ENCODE measurements at places on chromosomes 5 and 9. TPM values are rescaled to one million over a fixed set of nuclear protein-coding genes. Genes with fewer than 3 reads are reported as not detected.

KCTD16 gene
- total RNA-seq = 0.03 TPM

- no peak for DNase-seq
Measured at GRCh38 chr9:69444021-69444420, 119.0 kb downstream of the ENTREP1 start.

GRCh38 chr9:125338929-125339328 is 77.3 kb downstream of the GAPVD1 start:
- DNase-seq = no peak

SPATA24 gene
- total RNA-seq = 17.2 TPM

DNA sequence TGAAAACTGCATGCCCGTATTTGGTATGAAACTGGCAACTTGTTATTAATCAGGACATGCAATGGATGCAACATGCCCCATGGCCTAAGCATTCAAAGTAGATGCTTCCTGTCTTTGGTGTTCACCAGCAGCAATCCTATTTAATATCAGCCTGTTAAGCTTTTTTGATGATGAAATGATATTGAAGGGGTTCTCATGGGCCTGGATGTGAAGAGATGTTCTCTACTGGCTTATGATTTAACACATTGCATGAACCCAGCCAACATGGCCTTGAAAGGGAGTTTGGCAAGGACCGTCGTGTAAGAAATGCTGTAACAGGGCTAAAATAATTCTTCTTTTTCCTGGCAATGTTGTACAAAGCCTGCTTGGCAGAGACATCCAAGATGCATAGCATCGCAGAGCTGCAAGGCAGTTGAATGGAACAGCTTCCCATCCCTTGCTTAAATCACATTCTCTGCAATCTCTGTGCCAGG is 111.2 kb downstream of the SMARCA2 start:
- DNase-seq = no peak

DNA sequence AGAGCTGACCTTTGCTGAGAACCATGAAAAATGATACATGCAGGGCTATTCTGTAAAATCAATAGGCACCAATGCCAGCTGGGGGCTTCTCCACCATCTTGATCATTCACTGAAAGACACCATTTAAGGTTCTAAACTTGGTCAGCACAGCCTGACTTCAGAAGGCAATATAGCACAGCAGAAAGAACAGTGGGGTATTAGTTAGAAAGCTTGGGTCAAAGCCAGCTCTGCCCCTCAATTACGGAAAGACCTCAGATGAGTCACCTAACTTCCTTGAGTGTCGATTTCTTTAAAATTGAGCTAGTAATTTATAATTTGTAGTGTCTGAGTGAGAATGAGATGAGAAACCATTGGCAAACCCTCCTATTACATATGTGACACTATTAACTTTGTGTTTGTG is 3.4 kb downstream of the TNC start:
- no peak for DNase-seq

GRCh38 chr9:123319541-123320339 is 36.3 kb upstream of the CRB2 start:
- DNase-seq = peak; percentile 32

PCDHGA2 gene
- total RNA-seq = 6.2 TPM

DNA sequence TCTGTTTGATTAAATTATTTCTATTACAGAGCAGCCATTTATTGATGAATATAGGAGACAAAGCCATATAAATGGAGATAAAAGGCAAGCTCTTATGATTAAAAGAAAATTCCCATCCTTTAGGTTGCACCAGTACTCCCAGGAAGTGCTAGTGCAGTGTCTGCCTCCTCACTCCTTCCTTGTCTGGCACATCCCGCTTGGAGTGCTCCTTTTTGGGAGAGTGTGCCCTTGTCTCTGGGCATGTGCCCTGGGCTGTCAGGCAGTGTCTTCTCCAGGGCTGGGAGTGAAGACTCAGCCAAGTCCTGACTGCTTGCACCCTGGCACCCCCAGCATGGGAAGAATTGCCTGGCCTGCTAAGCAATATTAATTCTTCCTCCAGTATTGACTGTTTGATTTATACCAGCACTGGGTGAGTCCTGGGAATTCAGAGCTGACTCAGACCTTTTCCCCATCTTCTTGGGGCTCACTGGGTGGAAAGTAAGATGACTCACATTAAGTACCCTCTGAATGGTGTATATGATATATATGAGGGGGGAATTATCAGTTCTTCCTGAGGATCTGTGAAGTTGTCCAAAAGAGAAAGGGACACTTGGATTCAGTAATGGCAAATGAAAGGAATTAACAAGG is 62.1 kb downstream of the ZSWIM6 start:
- no peak for DNase-seq

EPB41L4A gene
- total RNA-seq = 21.5 TPM

GRCh38 chr5:8923526-8923925 is 622.3 kb downstream of the SEMA5A start:
- no peak for DNase-seq

DNA sequence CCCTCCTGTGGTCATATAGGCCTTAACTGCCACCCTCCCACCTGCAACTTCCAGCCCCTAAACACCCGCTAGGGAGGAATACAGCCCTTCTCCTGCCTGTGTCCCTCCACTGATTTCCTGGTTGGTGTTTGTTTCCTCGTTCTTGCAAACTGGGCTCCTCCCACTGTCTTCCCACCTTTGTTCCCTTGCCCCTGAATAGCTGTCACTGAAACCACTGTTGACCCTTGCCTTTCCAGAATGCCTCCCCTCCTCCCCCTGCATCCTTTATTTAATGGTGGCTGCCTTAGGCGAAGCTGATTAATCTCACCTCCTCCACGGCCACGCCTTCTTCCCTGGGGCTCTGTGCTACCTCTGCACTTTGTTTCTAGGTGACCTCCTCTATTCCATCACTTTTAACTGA is 626.7 kb downstream of the BNC2 start:
- no peak for DNase-seq

GRCh38 chr9:130992682-130993032 is 16.3 kb upstream of the LAMC3 start:
- DNase-seq = no peak

DNA sequence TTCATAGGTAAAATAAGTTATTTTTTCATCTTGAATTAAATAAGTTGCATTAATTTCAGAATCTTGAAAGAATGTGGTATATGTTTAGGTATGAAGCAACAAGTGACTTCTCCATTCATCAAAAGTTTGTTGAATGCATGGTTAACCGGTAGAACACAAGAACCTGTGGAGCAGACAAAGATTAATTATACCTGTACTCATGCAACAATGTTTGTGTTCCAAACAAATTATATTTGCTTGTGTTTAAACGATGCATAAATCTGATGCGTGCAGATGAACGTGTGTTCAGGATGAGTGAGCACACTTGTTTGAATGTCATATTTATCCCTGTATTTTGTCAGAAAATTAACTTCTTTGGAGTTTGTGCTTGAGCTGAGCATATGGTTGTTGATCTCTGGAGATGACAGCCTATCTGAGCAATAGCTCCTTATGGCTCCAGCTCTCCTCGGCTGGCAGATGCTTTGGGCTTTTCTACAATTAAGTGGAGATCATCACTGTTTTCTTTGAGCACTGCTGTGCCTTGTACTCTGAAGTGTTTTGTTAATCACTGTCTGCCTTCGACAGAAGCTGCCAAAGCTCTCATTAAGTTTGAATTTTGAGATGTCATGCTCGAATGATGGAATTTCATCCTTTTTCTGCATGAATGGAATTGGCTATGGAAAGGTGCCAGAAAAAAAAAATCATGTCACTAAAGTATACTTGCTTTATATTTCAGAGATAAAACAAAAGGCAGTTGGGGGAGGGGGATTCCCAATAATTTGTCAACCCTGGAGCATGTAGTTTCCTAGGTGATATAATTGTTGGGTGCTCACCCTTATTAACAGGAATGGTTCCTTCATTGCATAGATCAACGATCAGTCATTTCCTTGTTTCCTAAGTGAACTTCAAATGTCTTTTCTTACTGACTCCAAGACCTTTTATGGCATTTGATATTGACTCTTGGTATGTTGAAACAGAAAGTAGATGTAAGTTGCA is 502.5 kb upstream of the ARRDC3 start:
- DNase-seq = no peak

DNA sequence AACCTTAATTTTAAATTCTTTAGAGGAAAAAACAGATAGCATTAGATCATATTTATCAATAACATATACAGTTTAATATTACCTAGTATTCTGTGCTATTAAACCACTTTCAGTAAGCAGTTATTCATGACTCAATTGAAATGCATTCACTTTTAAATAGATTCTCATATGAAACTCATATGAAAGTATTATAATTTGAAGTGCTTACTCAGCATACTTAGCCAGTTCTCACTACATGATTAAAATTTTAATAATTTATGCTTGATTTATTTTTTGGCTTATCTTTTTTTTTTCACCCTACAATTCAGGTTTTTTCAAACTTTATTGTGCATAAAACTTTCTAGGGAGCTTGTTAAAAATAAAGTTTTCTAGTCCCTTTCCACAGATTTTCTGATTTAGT is 694.9 kb upstream of the CDH9 start:
- DNase-seq = no peak

DNA sequence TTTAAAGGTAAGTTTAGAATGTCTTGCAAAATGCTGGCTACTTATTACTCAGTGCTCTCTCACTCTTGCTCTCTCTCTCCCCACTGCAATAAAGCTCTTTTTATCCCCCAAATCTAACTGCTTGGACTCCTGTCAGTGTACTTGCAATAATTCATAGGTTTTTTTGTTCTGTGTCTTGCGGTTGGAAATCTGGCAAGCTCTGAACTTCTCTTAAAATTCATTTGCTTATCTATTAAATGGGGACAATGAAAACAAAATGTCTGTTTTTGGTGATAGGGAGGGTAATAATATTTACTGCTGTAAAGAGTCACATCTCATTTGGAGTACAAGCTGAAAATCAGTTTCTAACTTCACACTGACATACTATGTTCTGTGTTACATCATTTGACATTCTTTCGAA is 18.7 kb upstream of the OR13D1 start:
- DNase-seq = no peak

GCNT1 gene
- total RNA-seq = 3.2 TPM

ANXA2R gene
- 0.84 TPM for total RNA-seq

DNA sequence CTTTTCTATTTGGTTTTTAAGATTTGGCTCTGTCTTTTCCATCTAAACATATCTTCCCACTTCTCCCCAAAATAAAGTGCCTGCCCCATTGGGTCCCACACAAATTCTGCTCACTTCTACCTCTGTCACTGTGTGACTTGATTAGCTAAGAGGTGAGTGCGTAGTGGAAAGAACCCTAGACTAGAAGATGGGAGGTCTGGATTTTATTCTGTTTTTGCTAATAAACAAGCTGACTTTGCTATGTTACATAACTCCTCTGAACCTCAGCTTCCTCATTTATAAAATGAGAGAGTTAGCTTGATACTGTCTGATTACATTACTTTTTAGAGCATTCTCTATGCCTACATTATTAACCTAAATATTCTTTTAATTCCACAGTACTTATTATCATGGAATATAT is 51.3 kb upstream of the PTGER4 start:
- no peak for DNase-seq

PAPPA gene
- total RNA-seq = 1.1 TPM

REEP2 gene
- total RNA-seq = 5.2 TPM

DNA sequence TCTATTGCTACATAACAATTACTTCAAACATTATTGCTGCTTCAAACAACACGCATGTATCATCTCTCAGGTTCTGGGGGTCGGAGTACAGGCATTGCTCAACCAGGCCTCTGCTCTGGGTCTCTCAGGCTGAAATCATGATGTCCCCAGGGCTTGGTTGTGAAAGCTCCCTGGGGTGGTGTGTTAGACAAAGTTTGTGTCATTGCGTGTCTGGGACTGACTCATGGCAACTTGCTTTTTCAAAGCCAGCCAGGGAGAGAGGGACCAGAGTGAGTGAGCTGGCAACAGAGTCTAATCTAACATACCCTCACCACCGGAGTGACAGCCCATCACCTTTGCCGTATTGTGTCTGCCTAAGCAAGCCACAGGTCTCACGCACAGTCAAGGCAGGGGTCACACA is 259.2 kb upstream of the NFIL3 start:
- DNase-seq = no peak

DNA sequence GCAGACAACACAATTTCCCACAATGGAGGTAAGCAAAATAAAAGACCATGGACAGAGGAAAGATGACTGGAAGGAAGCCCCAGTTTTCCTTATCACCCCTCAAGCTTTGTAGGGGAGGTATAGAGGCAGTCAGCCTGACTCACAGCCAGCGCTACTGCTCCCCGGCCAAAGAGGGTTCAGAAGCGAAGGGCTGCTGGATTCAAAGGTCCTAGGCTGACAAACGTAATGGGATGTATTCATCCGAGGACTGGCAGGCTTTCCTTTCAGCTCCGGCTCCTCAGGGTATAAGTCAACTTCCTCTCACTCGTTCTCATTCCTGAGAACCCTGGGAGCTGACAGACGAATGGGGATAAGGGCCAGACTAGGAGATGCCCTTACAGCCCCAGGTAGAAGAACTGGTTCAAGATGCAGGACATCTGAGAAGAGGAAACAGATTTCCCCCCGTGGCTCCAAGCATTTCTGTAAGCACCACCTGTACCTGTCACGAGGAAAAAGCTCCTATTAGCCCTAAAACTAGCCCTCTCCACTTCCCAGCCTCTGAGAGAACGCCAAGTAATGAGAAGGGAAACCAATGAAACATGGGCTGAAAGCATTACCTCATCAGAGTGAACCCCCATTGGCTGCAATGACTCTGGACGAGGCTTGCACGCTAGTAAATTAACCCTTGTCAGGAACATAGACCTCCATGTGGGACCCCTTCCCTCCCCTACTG is 22.1 kb upstream of the FAM13B start:
- no peak for DNase-seq

GRCh38 chr9:23555851-23556250 is 270.2 kb downstream of the ELAVL2 start:
- DNase-seq = no peak

- DNase-seq = no peak
Measured at GRCh38 chr5:58849921-58850667, 267.2 kb downstream of the RAB3C start.

- DNase-seq = no peak
Measured at GRCh38 chr5:138601444-138601843, 26.2 kb upstream of the HSPA9 start.

- DNase-seq = no peak
Measured at GRCh38 chr5:111830333-111830732, 73.3 kb upstream of the NREP start.

- DNase-seq = no peak
Measured at GRCh38 chr9:89864731-89865130, 259.9 kb downstream of the GADD45G start.

- no peak for DNase-seq
Measured at GRCh38 chr5:81235287-81236072, 2.4 kb downstream of the CKMT2 start.

DNA sequence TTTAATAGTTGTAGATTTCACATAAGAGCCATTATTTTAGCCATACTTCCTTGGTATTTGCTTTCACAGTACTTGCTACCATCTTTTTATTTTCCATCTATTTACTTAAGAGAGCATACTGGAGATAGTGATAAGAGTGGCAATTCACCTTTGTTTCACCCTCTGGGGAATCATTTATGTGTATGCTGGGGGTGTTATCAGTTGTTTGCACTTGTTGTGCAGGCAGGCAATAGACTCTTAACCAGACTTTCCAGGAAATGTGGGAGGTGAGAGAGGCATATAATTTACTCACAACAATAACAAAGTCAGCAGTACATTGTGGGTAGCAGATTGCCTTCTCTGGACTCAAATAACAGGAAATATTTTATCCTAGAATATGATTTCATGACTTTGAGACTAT is 1018.3 kb downstream of the CDH12 start:
- no peak for DNase-seq

ORM2 gene
- not detected for total RNA-seq

Data from Right ventricle myocardium inferior (tissue), 1 donor.